ENCODE measurements at places on chromosomes 2 and 18.

- no peak for DNase-seq
These were observed 125.0 kb upstream of the CD226 start for GRCh38 chr18:70072678-70073077.

DNA sequence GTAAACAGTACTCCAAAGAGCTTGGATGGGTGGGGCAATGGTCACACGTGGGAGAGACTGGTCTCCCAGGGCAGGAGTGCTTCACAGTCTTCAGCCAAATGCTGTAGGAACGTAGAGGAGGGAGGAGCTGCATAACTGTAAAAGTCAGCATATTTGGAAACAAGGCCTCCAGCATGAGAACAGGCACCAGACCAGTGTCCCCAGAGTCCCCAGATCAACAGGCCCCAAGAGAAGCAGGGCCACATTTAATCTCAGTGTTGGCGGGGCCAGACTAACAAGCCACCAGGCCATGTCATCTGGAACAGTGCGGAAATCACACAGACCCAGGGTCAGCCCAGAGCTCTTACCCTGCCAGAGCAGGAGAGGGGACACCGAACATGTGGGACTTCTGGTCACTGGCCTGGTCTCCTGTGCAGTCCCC, 63.2 kb downstream of the ADCY3 start:
- no peak for DNase-seq

GRCh38 chr2:8300905-8301304, 381.0 kb upstream of the ID2 start:
- DNase-seq: no peak

- no peak for DNase-seq
These were observed 375.5 kb upstream of the SLC8A1 start for GRCh38 chr2:40827392-40827791.

DNA sequence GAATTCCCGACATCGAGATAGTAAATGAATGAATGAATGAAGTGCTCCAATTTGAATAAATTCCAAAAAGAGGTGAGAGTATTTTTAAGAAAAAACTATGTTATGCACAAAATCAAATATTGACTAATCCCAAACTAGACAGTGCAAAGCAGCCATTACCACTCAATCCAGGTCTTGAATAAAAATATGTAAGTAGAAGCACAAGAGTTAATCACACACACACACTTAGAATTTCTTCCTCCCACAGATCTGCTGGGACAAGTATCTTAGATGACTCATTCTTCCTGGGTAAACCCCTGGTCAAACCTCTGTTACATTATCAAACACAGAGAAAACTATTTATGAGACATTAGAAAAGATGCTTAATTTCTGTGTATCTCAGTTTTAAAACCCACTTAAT, 102.0 kb downstream of the PLA2R1 start:
- DNase-seq: no peak

- no peak for DNase-seq
These were observed 33.7 kb upstream of the WIPF1 start for GRCh38 chr2:174631009-174631981.
